ENCODE measurements at places on chromosomes 11 and 22.

- DNase-seq: no peak
Measured at GRCh38 chr11:26734691-26735090, 12.8 kb upstream of the SLC5A12 start.

DNA sequence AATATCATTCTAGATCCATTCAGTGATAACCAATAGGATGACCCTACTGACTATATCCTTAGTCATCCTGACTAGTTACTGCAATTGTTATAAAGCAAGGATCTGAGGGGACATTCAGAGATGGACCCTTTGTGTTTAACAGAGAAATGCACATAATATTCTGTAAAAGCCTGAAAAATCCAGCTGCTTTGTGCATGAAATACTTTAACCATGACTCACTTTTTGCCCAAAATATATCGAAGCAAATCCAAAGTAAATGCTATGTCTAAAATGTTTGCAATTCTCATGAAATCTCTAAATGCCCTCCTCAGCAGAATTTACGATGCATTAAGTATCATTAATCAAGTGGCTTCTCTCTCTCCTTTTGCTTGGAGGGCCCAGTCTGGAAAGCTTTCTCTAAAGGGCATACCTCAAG lies 178.8 kb upstream of the MTMR2 start:
- DNase-seq: no peak

DNA sequence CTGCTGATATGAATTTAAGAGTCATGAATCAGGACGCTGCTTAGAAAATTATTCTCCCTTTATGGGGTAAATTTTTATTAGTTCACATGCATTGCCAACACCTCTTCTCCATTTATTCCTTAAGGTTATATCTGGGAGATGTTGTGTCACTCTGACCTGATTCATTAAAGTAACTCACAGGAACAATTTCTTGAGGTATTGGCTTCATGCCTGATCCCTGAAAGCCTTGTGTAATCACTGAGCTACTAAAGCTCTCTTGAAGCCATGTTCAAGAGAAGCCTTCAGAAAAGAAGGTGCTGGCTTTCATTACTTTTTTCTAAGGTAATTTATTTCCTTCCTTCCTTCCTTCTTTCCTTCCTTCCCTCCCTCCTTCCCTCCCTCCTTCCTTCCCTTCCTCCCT lies 420.6 kb downstream of the RAB38 start:
- DNase-seq: no peak

DNA sequence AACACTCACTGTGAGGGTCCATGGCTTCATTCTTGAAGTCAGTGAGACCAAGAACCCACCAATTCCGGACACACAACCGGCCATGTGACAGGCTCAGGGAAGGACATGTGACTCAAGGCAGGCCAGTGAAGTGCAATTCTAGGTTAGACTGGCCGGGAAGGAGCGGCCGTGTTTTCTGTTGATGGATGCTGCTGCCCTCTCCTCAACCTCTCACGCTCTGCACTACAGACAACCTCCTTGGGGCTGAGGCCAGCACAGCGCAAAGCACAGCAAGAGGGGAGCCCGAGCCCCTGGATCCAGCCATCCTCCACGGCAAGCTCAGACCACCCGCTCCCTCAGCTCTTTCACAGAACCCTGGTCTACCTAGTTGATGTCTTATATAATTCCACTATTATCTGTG lies 2.8 kb downstream of the NUDT8 start:
- no peak for DNase-seq

- DNase-seq: no peak
Measured at GRCh38 chr11:1116104-1116503, 41.4 kb downstream of the MUC2 start.

DNA sequence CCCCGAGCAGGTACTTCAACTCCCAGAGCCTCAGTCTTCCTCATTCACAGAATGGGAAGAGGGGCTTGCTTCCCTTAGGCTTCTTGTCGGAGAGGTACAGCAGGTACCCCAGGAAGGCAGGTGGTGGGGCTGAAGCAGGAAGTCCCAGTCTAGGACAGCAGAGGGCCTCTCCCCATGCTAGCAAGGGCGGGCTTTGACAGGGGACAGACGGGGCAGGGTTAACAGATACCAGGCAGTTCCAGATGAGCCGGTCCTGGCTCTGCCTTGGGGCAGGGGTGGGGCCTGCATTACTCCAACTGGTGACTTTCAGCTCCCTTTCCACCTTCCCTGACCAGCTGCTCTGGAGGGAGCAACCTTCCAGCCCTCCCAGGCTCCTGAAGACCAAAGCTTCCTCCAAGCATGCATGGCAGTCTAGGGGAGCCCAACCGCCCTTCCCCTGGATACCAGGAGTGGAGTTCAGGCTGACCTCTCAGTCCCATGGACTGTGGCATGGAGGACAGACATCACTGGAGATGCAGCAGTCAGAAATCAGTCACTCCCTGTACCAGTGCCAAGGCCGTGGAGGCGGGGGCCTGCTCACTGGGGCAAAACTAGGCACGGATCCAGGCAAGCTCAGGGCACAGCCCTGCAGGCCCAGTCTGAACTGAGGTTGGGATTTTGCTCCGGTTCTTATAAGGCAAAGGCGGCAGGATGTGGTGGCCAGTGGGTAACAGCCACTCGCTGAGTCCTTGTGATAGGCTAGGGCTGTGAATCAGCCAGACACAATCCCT lies 60.5 kb downstream of the NAT10 start:
- DNase-seq: no peak

DNA sequence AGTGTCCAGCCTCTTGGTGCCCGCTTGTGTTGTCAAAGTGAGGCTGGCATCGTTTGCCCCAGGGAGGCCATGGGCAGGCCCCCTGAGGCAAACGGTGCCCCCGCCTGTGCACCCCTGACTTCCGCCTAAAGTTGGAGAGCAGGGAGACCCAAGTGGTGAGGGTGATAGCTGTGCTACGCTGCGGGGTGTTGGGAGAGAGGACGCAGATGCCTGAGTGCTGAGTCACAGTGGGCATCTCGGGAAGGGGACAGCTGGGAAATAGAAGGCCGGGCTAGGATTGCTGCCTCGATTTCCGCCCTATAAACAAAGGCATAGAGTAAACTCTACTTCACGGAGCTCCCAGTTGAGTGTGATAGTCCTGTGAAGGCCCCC lies 5.8 kb downstream of the GRIK4 start:
- no peak for DNase-seq

- peak; percentile 21 for DNase-seq
Measured at GRCh38 chr22:32204040-32204855, 625 bp downstream of the RFPL2 start.

DNA sequence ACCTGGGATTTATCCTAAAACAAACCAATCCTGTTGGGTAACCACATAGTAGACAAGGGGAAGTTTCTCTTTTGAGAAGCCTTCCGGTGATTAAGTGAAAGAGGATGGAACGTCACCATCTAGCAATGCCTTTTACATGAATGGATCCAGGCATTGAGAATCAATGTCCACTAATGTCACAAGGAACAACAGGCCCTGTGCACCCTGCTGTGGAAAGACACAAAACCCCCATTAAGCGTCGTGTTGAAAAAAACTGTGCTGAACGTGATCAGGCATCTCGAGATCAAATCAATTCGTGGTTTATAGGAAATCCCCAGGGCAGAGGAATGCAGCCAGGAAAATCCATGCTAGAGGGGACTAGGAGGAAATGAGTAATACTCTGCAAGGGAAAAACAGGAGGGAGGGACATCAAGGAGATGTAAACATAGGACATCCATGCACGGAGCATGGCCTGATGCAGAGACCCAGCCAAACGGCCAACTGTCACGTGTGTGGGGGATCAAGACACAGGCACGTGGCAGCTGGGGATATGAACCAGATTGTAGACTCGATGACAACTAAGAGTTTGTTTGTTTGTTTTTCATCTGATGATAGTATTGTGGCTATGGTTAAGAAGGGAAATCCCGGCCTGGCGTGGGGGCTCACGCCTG lies 38.6 kb upstream of the CARS1 start:
- DNase-seq: no peak

- DNase-seq: no peak
Measured at GRCh38 chr11:41519696-41520095, 60.2 kb upstream of the LRRC4C start.

DNA sequence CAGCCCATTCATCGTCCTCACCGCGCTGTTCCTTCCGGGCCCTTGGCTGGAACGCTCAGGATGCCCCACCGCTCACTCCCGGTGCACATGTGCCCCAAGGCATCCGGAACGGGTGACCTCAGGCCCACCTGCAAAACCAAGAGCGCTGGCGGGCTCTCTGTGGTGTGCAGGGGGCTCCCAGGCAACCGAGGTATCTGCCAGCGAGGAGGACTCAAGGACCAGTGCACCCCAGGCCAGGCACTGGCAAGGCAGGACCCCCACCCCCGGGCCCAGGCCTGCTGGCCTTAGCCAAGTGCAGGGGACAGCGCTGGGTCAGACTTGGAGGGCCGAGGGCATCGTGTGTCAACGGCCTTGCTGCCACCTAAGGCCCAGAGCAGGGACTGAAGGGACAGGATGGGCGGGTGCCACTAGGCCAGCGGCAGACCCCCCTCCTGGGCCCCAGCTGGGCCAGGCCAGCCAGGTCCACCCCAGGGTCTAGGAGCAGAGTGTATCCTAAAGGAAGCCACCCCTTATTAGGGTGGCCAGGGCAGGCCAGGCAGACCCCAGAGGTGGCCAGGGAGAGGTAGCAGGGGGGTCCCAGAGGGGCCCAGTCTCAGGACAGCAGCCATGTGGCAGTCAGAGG lies 8.5 kb downstream of the TNNT3 start:
- no peak for DNase-seq

- DNase-seq: no peak
Measured at GRCh38 chr22:30871391-30872284, 96.9 kb downstream of the MORC2 start.

DNA sequence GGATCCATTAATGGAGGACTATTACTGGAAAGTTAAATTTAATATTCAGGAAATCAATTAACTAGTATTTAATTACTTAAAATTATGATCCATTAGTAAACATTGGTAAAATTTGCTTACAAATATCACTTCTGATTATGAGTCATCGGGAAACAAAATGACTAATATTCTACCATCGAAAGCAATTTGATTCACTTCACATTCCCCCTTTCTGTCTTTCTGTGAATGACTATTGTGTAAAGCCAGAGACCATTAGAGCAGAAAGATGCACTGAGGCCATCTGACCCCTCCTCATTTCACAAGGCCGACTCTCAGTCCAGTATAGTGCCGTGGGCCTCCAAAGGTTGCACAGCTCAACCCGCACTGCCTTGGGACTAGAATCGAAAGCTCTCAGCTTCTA lies 619.0 kb downstream of the OPCML start:
- no peak for DNase-seq

- no peak for DNase-seq
Measured at GRCh38 chr22:24443668-24444067, 16.3 kb downstream of the ADORA2A start.

- peak; percentile 41 for DNase-seq
Measured at GRCh38 chr11:62394825-62395538, 23.9 kb upstream of the SCGB1A1 start.

DNA sequence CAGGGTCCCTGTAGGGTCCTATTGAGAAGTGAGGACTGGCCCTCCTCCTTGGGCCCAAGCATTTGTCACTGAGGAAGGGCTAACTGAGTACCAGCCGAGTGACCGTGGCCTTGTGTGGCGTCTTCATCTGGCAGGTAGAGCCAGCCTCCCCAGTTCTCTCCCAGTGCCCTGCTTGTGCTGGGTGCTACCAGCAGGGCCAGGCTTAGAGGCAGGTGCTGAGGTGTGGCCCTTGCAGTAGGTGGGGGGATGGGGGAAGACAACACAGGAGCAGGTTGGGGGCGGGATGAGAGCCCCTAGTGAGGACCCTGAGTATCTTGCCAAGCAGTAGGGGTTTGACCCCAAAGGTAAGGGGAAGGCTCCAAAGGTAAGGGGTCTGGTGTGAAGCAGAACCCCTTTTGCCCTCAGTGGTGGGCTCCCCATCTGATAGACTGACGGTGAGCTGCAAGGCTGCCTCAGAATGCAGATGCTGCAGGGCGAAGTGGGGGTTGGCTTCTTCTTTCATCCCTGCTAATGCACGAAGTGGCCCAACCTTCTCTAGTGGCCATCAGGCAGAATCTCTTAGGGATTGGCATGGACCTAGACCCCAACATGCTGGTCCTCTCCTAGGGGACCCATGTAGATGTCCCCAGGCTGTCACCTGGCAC lies 19.6 kb downstream of the CDC45 start:
- DNase-seq: no peak

GRCh38 chr11:844693-845644 lies 2.3 kb downstream of the TSPAN4 start:
- DNase-seq: no peak

- no peak for DNase-seq
Measured at GRCh38 chr22:47294576-47294975, 532.1 kb downstream of the TBC1D22A start.

GRCh38 chr11:94649964-94650623 lies 82.9 kb downstream of the PIWIL4 start:
- no peak for DNase-seq

GRCh38 chr11:56380120-56380519 lies 4.7 kb downstream of the OR8U1 start:
- DNase-seq: no peak

DNA sequence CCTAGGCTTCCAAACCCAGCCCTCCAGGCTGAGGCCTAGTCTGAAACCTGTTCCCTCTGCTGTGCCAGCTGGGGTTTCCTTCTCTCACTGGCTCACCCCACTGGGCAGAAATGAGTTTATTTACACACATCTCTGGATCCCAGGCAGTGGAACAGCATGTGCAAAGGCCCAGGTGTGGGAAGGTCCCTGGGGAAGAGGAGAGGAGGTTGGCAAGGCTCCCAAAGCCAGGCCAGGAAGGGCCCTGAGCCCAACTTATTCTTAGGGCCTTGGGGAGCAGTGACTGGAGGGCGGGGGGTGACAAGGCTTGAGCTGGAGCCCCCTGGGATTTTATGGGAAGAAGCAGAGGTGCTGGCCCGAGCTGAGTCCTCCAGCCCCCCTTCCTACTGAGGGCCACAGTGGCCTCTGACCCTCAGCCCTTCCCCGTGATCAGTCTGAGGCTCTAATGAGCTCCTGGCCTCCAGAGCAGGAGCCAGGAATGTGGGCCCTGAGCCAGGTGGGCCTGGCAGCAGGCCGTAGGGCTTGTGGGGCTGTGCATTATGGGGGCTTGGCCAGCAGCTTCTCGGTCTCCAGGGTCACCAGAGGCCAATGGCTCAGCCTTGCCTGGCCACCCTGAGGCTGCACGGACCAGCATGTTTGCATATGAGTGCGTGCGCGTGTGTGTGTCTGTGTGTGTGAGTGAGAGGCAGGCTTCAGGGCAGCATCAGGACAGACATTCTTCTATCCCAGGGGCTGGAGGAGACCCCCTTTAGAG lies 2.9 kb downstream of the MYO7A start:
- DNase-seq: no peak

GRCh38 chr11:91700854-91701253 lies 523.8 kb upstream of the FAT3 start:
- DNase-seq: no peak

GRCh38 chr22:36055376-36056295 lies 27.0 kb upstream of the RBFOX2 start:
- no peak for DNase-seq
